CD4-positive, alpha-beta T cell treated with Interleukin-1 beta for 1 hour (primary cell): ENCODE measurements at places on chromosomes 11 and 22.

- DNase-seq: peak; percentile 14
Observed at GRCh38 chr11:73140213-73141030, 1.7 kb downstream of the FCHSD2 start.

DNA sequence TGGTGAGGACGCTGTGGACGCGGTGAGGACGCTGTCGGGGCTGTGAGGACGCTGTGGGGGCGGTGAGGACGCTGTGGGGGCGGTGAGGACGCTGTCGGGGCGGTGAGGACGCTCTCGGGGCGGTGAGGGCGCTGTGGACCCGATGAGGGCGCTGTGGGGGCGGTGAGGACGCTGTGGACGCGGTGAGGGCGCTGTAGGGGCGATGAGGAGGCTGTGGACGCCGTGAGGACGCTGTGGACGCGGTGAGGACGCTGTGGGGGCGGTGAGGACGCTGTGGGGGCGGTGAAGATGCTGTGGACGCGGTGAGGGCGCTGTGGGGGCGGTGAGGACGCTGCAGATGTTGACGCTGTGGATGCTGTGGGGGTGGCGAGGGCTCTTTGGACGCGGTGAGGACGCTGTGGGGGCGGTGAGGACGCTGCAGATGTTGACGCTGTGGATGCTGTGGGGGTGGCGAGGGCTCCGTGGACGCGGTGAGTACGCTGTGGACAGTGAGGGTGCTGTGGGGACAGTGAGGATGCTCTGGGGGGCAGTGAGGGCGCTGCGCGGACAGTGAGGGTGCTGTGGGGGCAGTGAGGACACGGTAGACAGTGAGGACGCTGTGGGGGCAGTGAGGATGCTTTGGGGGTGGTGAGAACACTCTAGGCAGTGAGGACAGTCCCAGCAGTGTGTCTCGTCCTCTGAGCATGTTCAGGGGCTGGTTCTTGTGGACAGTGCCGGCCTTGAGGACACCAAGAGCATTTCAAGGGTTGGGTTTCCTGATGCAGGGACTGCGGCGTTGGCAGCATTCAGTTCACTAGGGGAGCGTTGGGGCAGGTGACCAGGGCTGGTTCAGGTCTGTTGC, 4.2 kb downstream of the GP1BB start:
- DNase-seq: no peak

GRCh38 chr11:64020976-64021756, 14.6 kb upstream of the FLRT1 start:
- no peak for DNase-seq

DNA sequence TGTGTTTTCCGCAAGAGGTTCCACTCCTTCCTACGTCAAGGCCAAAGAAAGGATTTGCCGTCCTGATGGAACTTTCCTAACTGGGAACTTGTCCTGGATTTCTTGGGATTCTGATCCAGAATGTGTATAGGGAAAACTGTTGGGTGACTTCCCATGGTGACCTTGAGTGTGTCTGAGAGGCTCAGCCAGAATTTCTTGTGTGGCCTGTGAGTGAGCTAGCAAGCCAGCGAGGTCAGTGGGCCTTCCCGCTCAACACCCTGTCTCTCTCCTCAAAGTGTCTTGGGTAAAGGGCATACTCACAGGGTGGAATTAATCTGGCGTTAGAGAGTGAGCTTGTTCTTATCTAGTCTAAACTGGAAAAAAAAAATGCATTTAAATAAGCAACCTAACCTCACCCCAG, 20.4 kb downstream of the ZNRF3 start:
- no peak for DNase-seq

GRCh38 chr11:82775736-82776346, 42.2 kb upstream of the FAM181B start:
- DNase-seq: no peak

GRCh38 chr22:40221055-40221414, 43.3 kb downstream of the TNRC6B start:
- DNase-seq: no peak

DNA sequence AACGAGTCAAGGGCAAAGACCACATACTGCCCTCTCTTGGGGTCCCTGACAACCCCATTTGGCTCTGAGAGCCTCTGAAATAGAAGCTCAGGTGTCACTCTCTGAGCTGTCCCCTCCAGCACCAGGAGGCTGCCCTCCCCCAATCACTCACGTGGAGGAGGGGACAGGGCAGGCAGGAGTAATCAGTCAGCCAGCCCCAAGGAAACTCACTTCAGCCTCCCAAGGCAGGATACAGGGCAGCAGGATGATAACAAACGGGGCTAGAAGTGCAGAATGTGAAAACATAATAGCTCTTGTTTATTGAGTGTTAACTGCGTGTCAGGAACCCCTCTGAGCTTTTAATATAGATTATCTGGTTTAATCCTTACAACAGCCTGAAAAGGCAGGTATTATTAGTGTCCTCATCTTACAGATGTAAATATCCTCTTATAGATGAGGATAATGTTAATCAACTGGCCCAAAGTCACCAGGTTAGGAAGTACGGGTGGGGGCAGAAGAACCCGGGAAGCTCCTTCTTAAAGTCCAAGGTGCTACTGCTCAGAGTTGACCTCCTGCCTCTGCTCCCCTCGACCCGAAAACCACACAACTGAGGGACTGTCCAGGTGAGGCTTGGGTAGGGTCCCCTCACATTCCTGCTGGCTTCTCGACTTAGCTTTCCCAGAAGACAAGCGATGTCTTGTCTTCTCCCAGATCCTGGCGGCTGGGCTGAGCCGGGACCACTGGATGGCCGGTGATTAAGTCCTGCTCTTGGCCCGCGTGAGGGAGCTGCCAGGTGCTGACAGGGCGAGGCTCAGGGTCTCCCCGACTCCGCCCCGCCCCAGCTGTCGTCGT, 2.7 kb downstream of the CHRM4 start:
- no peak for DNase-seq

DNA sequence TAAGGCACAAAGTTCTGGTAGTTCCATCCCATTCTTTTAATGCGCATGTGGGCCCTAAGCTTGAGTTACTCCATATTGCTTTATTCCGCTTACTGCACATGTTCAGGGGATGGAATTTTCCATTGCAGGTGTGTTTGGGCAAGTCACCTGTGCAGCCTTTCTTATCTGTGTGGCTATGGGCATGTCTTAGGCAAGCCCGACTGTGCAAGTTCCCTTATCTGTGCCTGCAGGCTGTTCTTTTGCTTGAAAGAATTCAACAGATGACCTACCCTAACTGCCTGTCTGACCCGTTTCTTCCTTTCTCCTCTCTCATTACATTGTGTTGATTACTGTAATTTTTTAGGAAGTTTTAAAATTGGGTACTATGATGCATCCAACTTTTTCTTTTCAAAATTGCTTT, 363.6 kb downstream of the TTC28 start:
- DNase-seq: no peak

- DNase-seq: no peak
Observed at GRCh38 chr11:20669820-20670684, 666 bp downstream of the NELL1 start.
